ENCODE measurements at places on chromosomes 1 and 21.

DNA sequence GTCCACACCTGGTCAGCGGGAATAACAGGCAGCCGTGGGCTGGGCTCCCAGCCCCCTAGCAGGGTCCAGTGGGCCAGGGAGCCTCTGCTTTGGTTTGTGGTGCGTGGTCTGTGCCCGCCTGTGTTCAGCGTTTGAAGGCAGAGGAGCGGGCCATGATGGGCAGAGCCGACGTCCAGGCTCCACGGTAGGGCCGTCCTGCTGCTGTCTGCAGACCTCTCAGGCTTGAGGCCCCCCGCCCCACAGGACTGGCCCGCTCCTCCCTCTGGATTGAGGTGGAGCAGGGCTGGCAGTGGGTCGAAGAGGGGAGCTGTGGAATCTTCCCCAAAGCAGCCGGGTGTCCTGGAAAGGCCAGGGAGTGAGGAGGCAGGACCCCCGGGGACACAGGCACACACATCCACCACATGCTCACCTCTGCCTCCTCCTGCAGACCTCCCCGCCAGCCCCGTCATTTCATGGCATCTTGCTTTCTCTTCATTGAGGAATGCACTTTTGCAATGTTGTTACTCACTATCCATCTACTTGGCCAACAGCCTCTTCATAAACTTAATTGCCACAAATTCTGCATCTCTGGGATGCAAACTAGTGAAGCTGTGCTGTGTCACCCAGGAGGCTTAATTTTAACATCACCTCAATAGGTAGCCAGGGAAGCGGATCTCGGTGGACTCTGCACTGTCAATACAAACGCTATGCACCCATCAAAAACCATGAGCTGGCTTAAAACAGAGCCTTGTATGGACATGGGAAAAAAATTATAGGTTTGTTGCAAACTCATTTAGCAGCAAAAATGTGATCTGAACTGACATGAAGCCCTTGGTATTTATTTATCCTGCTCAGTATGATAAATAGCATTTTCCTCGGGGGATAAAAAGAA is 85.9 kb downstream of the PDE9A start:
- peak; percentile 10 for DNase-seq

DNA sequence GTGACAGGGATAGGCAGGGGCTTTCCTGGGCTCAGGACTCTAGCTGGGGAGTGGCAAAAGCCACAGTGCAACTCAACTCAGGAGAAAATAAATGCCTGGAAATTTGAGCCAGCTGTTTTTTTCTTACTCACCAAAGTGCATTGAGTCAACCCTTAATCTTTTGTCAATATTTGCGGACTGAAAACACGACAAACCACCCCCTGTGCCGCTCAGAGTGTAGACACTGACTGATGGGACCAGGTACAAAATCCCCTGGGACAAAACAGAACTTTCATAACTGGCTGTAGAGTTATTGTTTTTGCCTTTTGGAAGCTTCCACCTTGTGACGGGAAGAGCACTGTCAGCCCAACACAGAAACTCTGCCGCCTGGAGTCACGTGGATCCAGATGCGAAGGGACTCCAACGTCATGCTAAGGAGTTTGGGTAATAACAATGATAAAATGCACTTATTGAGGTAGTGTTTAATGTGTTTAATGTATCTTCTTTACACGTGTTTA is 164.6 kb downstream of the PLPP3 start:
- DNase-seq, result no peak

DNA sequence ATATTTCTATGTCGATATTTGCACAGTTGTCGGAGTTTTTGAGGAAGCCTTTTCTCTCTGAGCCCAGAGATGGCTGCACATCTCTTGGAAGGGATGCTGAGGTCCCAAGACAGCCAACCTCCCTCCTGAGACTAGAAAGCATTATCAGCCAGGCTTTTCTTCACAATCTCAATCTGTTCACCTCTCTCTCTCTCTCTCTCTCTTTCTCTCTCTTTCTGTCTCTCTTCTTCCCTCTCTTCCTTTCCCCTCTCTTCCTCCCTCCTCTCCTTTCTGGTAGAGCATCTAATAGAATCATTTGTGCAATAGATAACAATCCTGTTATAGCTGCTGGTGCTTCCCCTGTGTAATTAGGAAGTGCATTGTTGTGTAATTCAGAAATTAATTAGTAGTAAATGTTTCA is 131.8 kb downstream of the CAPN8 start:
- DNase-seq, result no peak

GRCh38 chr1:27724961-27725373 is 794 bp upstream of the FAM76A start:
- no peak for DNase-seq

DNA sequence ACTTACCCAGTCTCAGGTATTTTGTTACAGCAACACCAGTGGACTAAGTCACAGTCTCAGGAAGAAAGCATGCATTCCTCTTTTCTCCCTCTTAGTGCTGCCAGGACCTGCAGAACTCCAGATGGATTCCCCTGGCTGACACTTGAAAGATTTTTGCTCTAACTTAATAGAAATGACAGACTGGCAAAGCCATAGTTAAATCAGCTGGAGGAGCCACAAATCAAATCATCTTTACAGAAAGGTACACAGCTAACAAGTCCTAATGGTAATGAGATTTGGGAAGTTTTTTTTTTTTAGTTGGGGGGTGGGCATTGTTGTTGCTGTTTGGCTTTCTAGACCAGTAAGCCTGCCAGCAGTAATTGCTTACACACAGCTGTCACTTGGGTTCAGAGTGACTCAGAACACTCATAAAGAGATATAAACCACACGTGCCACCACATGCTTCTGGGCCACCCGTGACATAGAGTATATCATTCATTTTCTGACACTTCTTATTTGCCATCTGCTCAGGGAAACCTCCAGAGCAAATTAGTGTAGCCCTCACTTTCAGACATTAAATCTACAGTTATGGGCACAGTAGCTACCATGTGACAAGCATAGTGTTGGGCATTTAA is 72.4 kb downstream of the FH start:
- DNase-seq, result no peak

DNA sequence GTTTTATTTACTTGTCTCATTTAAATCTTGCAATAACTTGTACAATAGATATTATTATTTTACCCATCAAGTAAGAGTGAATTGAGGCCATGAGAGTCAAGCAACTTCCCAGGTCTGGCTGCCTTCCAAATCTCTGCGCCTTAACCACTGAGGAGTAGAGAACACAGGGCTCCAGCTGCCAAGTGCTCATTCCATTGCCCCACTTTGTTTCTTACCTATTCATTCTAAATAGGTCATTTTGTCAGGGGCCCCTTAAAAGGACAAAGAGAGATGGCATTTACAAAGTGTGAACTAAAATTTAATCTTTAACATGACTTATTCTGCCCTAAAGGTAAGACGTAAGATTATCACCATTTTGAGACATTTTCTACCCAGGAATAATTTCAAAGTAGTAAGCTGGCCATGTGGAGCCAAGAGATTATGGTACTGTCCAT is 3.5 kb downstream of the PPP1R15B start:
- no peak for DNase-seq

DNA sequence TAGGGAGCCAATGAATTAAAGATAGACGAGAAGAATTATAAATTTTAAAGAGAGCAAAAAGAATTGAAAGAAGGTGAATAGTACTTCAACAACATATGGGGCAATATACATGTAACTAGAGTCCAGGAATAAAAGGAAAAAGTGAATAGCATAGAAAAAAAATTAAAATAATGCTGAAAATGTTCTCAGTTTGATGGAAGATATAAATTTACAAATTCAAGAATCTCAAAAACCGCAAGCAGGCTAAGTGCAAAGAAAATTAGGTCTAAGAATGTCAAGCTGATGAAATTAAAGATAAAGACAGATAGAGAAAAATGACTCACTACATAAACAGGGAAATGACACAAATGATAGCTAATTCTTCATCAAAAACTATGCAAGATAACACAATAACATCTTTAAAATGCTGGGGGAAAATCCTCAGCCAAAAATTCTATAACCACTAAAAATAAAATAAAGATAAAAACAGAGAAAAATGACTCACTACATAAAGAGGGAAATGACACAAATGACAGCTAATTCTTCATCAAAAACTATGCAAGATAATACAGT is 326.3 kb downstream of the TBX15 start:
- DNase-seq, result no peak

- DNase-seq, result no peak
These were observed 1.3 kb downstream of the PUM1 start for GRCh38 chr1:31064111-31064717.

DNA sequence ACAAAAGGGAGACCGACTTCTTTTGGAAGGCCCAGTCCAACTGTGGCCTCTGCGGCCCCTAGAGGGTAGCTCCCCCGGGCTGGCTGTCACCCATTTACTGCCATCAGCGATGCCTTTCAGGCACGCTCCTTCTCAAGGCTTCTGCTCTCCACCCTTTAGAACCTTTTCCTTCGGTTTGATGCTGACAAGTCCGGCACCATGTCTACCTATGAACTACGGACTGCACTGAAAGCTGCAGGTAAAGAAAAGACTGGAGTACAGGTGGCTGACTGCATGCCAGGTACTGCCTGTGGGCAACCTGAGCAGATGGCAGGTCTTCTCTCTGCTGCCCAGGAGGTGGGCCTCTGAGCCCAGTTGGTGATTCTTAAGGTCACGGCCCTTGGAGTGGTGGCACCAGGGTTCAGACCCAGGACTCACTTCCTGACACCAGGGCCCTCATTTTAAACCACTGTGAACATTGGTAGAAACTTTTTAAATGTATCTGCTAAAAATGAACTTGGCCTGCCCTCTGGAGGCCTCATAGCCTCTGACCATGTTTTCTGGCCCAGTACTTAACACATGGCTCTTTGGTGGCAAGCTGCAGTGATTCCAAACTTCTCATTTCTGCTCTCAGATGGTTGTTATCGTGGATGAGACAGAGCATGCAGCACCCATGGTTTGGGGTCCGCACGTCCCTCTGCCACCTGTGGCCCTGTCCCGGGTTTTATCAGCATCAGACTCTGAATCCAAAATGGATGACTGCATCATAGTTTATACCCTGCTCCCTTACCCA is 45.7 kb downstream of the CAPN9 start:
- no peak for DNase-seq

GRCh38 chr1:173862769-173863223 is 5.0 kb downstream of the GAS5 start:
- DNase-seq, result no peak

GRCh38 chr21:16908077-16908476 is 604.8 kb upstream of the CXADR start:
- DNase-seq, result peak; percentile 52

DNA sequence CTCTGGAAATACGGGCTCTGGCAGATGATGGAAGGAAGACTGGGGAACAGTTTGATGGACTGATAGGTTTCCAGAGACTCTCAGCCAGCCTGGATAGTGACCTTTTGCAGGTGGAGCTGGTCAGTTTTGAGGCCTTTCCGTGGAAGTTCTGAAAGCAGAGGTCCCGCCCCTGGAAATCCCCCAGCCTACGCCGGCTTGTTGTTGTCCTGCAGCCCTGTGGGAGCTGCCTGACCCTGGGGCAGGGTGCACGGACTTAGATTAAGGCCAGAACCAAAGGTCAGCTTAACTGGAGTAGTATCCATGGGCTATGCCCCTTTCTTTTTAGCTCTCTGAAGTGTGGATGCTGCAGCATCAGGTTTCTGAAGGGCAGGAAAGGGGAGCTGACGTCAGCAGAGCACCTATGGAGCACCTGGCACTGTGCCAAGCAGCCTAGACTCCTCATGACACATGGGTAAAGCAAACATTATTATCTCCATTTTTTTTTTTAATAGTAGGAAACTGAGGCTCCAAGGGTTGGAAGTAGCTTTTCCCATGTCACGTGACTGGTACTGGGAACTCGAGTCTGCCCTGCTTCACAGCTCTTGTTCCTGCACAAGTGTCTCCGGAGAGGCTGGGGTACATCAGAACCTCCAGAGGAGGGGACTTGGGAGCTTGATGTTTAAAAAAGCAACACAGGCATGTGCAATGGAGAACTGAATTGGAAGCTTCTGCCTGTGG is 38.5 kb downstream of the IER5 start:
- DNase-seq, result no peak

- no peak for DNase-seq
These were observed 23.1 kb upstream of the PTBP2 start for GRCh38 chr1:96698342-96698983.

DNA sequence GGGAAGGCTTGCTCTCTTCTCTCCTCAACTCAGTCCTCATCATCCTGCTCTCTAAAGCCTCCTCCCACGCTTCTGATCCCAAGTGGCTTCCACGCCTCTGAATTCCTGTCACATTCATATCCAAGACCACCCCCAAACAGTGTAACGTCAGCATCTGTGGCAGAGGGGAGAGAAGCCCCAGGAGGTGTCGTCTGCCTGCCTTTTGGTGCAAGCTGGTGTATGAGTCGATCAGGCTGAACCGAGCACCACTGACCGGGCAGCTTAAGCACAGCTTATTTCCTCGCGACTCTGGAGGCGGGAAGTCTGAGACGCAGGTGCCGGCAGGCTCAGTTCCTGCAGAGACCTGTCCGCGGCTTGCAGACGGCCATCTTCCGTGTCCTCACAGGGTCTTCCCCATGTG is 123.8 kb upstream of the RAB4A start:
- DNase-seq, result no peak

DNA sequence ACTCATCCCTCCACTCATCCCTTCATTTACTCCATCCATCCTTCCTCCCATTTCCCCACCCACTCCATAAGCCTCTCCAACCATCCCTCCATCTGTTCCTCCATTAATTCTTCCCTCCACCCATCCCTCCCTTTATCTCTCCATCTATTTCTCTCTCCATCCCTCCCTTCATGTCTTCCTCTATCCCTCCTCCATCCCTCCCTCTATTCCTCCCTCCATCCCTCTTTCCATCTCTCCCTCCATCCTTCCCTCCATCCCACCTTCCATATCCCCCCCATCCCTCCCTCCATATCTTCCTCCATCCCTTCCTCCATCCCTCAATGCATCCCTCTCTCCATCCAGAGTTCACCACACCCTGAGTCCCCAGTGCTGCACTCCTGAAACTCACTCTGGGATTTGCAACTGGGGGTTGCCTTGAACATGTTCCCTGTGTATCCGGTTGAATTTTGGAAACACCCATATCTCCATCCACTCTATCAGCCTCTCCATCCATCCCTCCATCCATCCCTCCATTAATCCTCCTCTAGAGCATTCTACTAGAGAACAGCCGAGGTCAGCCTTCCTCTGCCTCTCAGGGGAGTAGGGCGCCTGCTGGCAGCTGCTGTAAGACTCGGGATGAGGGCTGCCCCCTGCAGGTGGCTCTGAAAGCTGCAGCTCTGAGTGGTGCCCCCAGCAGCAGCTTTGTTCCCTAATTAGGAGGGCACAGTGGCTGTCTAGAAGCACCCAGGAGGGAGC is 39.4 kb downstream of the ABCG1 start:
- DNase-seq, result no peak

DNA sequence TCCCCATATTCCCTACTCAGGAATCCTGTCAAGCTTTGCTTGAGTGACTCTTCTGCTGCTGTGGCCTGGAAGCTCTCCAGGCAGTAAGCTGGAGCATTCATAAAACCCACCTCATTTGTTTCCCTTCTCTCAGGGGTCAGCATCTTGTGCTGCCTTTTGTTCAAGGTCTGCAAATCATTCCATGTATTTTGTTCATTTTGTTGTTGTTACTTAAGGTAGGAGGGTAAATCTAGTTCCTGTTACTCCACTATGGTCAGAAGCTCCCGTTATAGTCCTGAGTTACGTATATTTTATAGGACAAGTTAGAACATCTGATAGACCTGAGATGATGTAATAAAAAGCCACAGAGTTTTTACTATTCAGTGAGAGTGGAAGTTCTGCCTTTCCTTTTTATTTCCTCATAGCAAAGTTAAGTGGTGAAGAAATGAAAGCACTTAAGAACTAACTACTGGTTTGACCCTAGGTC is 9.9 kb downstream of the SYNJ1 start:
- no peak for DNase-seq

- no peak for DNase-seq
These were observed 38.0 kb upstream of the SLC30A1 start for GRCh38 chr1:211616965-211617297.

- no peak for DNase-seq
These were observed 664.1 kb upstream of the CAMK1G start for GRCh38 chr1:208919371-208919770.

GRCh38 chr1:205003358-205004131 is 39.5 kb upstream of the CNTN2 start:
- DNase-seq, result no peak

Data from AG09309 (cell line).